ENCODE measurements at places on chromosomes 16 and 17.

DNA sequence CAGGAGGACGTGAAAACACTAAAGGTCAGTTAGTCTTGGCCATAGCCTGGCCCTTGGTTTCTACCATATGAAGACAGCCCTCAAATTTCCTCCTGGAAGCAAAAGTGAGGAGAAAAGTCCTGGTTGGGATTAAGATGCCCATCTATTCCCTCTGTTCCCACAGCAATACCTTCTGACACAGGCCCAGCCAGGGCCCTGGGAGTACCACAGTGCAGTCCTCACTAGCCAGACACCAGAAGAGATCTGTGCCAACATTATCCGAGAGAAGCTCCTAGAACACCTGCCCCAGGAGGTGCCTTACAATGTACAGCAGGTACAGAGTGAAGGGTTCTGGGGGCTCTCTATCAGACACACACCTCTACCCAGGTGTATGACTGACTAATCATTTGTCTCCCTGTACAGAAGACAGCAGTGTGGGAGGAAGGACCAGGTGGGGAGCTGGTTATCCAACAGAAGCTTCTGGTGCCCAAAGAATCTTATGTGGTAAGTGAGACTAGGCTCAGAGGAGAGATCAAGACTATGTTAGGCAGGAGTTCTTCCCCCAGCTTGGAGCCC is 4.1 kb downstream of the ERAL1 start:
- DNase-seq: no peak

DNA sequence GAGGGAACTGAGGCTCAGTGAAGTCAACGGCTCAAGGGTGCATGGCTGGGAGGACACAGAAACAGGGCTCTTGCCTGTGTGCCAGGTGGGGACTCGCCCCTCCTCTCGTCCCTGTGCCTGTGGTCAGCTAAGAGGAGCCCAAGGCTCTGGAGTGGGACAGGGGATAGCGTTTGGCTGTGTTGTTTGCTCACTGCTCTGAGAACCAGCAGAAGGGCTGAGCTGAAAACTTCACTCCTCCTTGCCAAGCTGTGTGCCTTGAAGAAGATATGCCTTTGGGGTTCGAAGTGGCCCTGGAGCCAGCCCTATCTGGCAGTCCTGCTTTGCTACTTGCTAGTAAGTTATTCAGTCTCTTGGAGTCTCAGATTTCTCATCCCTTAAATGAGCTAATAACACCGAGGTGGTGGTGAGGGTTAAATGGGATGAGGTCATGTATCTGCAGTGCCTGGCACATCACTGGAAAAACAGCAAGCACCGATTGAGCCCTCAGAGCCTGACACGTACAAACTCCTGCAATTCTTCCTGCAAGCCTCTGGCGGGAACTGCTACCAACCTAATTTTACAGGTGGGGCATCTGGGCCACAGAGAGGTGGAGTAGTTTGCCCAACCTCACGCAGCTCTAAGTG is 17.7 kb downstream of the FOXL1 start:
- DNase-seq: no peak

GRCh38 chr17:7408863-7409262 is 1.2 kb downstream of the NLGN2 start:
- DNase-seq: no peak

- DNase-seq: no peak
These were observed 22.8 kb downstream of the PITPNA start for GRCh38 chr17:1539811-1540210.

- DNase-seq: no peak
These were observed 436.2 kb upstream of the ZFHX3 start for GRCh38 chr16:73483934-73484711.

- no peak for DNase-seq
These were observed 96.4 kb upstream of the SOX9 start for GRCh38 chr17:72024457-72024856.

DNA sequence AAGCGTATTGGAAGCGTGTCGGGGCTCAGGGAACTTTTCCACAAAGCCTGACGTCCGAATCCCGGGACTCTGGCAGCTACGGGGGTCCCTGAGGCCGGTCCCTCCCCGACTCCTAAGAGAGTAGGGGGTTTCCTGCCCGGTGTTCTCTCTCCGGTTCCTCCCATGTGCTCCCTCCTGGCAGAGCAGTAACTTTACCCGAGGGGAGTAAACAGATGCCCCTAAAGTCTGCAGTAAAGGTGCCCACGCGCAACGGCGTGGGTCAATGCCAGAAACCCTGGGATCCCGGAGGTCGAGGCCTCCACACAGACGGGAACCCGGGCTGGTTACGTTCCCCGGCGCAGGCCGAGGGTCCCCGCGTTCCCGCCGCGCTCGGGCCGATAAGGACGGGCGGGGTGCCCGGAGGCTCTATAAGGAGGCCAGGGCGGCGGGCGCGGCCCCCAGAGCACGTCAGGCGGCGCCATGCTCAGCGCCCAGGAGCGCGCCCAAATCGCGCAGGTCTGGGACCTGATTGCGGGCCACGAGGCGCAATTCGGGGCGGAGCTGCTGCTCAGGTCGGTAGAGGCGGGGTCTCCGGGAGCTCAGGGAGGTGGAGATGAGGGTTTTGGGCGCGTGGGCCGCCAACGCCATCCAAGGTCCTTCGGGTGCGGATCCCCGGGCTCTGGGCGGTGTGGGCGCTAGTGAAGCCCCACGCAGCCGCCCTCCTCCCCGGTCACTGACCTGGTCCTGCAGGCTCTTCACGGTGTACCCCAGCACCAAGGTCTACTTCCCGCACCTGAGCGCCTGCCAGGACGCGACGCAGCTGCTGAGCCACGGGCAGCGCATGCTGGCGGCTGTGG is at the start of gene HBM:
HBM (plus strand) TSS at position 440 of the 836 bp plus-strand sequence; CDS start at position 460, 20 bp downstream.
- DNase-seq: no peak

DNA sequence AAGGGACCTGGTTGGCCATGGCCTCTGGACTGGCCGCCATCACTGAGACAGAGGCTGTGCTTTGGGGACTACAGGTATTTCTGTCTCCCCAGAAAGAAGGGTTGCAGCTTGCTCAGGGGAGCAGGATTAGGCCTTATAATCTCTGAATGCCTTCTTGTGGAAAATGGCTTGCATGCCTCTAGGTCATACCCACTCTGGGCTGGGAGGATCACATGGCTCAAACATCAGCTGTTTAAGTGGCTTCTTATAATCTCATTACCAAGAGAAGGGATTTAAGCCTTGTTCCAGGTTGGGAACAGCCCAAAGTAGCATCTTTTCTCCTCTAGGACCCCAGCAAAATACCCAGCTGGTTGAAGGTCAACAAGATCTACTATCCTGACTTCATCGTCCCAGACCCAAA is 19.1 kb downstream of the LIG3 start:
- no peak for DNase-seq

GRCh38 chr17:80611816-80612215 is 67.2 kb downstream of the RPTOR start:
- no peak for DNase-seq

- no peak for DNase-seq
These were observed 64.3 kb upstream of the RCVRN start for GRCh38 chr17:9969301-9969935.

DNA sequence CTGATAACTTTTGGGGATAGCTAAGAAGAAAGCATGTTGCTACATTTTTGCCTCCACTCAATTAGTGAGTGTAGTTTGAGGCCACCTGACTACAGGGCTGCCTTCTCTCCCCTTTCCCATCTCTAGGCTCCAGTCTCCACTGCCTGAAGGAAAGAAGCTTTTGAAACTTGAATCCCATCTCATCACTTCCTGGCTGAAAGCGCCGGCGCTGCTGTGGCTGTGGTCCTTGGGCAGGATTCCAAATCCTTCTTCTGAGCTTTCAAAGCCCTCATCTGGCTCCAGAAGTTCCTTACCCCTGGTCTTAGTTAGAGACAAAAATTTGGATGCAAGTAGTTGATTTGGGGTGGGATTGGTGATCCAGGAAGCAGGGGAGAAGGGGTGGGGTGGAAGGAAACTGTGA is 119.4 kb downstream of the FOXL1 start:
- no peak for DNase-seq

DNA sequence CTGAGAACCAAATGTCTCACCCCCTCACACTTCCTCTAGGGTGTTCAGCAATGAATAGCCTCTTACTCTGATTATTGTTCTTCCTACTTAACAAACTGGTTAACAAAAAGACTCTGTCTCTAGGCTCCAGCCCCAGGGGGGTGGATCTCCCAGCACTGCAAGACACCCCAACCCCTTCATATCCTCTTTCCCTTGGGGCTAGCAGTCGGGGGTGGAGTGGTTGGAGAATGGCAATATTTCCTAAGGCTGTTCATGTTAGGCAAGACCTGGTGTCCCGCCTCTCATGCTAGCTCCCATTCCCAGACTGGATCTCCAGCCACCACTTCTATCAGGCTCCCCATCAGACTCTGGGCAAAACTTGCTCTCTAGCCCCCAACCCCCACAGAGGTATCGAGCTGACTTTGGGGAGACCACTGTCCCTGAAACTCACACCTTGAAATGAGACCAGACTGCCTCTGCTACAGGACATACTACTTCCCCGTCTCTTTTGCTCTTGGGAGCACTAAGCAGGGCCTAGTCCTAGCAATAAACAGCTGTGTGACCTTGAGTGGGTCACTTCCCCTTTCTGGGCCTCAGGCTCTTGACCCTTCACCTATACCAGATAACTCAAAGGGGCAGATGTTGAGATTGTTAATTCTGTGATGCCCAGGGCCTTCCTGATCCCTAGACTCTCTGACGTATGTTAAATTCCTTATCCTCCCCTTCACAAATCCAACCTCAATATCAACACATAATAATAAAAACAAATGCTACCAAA is 2.4 kb downstream of the SLC25A35 start:
- DNase-seq: no peak

DNA sequence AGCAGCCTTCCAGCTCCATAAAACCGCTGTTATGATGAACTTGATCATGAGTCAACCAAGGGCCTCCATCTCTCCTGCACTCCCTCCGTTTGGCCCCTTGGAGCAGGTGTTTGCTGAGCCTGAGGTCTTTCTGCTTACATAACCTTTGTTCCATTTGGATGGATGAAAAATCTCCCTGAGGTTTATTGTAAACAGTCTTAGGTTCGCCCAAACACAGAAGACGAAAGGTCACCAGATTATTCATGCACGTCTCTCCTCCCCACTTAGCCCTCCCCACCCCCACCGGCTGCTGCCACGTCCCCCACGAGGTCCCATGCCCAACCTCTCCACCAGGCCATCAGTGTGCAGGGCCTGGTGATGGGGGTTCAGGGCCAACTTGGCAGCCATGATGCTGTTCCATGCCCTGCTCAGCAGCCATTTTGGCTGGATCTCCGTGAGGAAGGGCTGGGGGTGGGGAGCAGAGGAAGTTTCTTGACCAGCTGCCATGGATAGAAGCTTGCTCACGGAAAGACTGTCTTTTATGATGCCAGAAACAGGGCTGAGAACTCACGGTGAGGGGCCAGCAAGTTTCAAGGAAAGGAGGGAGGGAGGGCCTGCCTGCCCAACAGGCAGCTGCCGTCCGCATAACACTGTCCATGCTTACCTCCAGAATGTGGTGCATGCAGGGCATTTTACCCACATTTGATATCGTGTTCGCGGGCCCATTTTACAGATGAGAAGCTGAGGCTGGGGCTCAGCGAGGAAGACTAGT is 47.8 kb upstream of the FOXF1 start:
- DNase-seq: no peak

- DNase-seq: no peak
These were observed 18.5 kb downstream of the NGFR start for GRCh38 chr17:49513641-49514040.
